ENCODE measurements at places on chromosomes 1 and 21.

GRCh38 chr21:44450402-44450801 is 4.9 kb upstream of the LRRC3 start:
- DNase-seq: no peak

DNA sequence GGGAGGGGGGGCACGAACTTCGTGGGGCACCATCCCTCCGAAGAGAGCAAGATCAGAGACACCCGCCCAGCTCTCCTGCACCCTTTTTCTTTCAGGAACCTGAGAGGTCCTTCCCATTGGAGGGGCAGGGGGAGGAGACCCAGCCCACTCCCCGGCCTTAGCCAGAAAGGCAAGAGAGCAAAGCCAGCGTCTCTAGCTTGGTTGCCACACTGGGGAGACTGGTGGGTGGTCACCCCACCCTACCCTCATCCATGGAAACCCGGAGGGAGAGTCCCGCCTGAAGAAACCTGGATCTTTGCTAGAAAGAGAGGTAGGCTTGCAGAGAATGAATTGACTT is 246 bp downstream of the ATP2B4 start:
- no peak for DNase-seq

DNA sequence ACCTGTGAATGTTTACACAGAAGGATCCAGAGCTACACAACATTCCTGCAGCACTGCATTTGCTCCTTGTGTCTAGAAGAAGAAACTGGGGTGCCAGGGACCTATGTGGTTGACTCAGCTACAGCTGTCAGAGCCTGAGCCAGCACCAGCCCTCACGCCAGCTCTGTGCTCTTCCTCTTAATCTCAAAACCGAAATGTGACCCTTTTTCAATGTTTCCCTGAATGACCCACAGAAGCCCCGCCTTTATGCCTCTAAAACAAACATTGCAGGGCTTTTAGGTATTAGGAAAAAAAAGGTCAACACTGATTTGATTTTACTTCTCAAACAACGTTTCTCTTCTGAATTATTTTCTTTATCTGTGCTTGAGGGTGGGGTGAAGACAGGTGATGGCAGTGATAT is 260.5 kb downstream of the DYRK1A start:
- DNase-seq: no peak

GRCh38 chr1:51689075-51689440 is 72.2 kb downstream of the OSBPL9 start:
- no peak for DNase-seq

DNA sequence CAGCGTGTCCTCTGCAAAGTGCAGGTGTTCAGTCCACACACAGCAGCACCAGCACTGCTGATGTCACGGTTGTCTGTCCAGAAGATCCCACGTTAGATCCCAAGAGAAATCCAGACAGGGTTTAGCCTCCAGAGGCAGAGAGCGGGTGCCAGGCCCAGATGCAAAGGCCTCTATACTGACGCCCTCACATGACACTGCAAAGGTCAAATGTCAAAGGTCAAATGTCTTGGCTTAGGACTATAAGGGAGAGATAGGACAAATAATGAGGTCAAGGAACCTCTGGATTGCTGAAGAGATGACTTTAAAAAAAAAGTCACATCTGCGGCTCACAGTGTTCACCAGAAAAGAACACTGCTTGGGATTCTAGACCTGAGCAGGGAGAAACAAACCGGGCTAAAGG is 101.5 kb downstream of the COLGALT2 start:
- no peak for DNase-seq
